Smooth muscle cell of trachea (primary cell): ENCODE measurements at places on chromosomes 11 and 22. TPM values are rescaled to one million over a fixed set of nuclear protein-coding genes. Genes with fewer than 3 reads are reported as not detected.

Gene RAB3IL1
- total RNA-seq = 19.2 and 30.6 TPM in 2 replicates

Gene SLC22A6
- not detected in 2 replicates for total RNA-seq

Gene APOA5
- not detected in 2 replicates for total RNA-seq

Gene PRODH
- total RNA-seq = 0.17 TPM in 1 of 2 replicates, not detected in the other

Gene INS
- not detected in 2 replicates for total RNA-seq

Gene TRIM51
- total RNA-seq = not detected in 2 replicates

Gene SCGB2A2
- not detected in 2 replicates for total RNA-seq

Gene IGLL5
- total RNA-seq = not detected in 2 replicates

Gene OR2AG2
- total RNA-seq = 0.15 and 0.33 TPM in 2 replicates

Gene CD248
- total RNA-seq = 341 and 371 TPM in 2 replicates

Gene IGSF22
- total RNA-seq = not detected in 2 replicates

Gene CHRM4
- total RNA-seq = 0.15 and 0.33 TPM in 2 replicates

Gene MS4A15
- not detected in 2 replicates for total RNA-seq

Gene GTSE1
- 0.50 and 10.5 TPM in 2 replicates for total RNA-seq

Gene RAB38
- 2.6 and 2.9 TPM in 2 replicates for total RNA-seq

Gene OR10A3
- total RNA-seq = not detected in 2 replicates

Gene TMEM121B
- total RNA-seq = under 0.01 and 0.15 TPM in 2 replicates

Gene IGLL1
- not detected in 2 replicates for total RNA-seq

Gene MMP12
- 0.44 and 1.8 TPM in 2 replicates for total RNA-seq

Gene RAB36
- total RNA-seq = 4.2 and 5.6 TPM in 2 replicates

Gene PATE2
- 0.29 and 0.66 TPM in 2 replicates for total RNA-seq

Gene ELF5
- not detected in 2 replicates for total RNA-seq

Gene MYO7A
- total RNA-seq = 0.15 and 0.17 TPM in 2 replicates

Gene SAMM50
- total RNA-seq = 58.1 and 67.6 TPM in 2 replicates

Gene RAG1
- total RNA-seq = 0.66 and 0.73 TPM in 2 replicates
